ENCODE measurements at places on chromosomes 5 and 9.

DNA sequence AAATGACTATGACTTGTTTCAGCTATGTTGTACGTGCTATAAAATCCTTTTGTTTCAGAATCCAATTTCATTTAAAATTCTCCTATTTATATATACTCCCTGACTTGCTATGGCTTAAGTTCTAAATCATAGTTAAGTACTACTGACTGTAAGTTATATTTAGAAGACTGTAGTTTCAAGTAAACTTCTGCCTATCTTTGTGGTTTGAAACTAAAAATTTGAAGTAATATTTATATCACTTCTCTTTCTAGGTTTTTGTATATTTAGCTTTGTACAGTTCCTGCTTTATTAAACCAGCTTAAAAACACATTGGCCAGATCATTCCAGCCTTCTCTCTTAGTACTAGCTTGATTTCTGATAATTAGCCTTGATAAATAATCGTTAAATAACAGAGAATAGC lies 196.3 kb downstream of the MLLT3 start:
- no peak for DNase-seq

DNA sequence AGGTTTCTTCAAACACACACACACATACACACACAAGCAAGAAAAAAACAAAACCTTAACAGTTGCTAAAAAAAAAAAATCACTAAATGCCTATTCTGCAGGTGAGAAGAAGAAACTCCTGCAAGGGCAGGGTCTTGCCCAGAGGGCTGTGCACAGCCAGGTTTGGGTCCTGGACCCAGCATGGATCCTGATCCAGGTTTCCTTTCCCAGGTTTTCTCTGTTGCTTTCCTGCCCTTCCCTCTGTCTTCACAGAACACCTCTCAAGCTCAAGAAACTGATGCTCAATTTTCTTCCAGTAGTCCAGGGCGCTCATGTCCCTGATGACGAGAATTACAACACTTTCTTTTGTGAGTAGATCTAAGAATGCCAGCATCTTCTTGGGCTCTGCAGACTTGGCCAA lies 136.6 kb downstream of the PAX5 start:
- no peak for DNase-seq

- no peak for DNase-seq
Observed at GRCh38 chr5:132483661-132484390, 6.7 kb downstream of the IRF1 start.

- DNase-seq = peak; percentile 52
Observed at GRCh38 chr5:157108976-157109375, at the start of gene HAVCR2. HAVCR2 (minus strand) TSS chr5:157109044; CDS start chr5:157108983, 61 bp downstream.

All from kidney capillary endothelial cell (primary cell).